ENCODE measurements at places on chromosomes 2 and 18.

- peak; percentile 73 for DNase-seq
Measured at GRCh38 chr2:218898109-218898878, 17.6 kb downstream of the WNT10A start.

GRCh38 chr2:143936538-143936847 lies 583.4 kb downstream of the ZEB2 start:
- no peak for DNase-seq

DNA sequence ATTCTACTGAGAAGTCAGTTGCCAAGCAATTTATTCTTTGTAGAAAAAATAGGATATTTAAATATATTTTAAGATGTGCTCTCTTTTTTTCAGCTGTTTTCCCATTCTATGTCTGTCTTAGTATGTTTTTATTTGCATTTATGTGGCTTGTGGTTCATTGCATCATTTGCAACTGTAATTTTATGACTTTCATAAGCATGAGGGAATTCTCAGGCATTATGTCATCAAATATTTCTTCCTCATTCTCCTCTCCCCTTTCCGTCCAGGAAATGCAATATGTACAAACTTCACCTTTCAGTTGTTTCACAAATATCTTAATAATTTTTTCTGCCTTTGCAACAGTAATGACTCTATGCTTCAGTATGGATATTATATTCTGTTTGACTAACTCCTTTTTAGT lies 560.2 kb upstream of the LRATD1 start:
- DNase-seq = no peak

DNA sequence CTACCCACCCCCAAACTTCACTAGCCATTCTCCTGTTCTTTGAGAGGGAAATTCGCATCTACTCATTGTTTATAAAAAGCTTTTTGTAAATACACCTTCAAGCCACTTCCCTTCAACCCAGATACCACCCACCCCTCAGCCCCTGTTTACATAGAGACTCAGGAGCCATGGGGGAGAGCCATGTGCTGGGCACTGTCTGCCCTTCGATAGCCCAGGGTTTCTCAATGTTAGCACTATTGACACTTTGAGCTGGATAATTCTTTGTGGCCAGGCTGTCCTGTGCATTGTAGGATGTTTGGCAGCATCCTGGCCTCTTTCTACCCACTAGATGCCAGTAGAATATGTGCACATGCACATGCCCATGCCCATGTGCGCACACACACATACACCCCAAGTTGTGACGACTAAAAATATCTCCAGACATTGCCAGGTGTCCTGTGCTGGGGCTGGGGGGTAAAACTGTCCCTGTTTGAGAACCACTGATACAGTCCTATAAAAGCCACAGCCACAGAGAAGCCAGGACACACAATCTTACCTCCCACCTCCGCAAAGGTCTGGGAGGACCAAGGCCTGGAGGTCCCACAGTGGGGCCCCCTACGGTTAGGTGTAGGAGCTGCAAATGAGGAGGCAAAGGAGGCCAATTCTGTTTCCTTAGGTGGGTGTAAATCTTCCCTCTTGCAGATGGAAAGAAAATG lies 44.5 kb upstream of the ASPRV1 start:
- DNase-seq = no peak

DNA sequence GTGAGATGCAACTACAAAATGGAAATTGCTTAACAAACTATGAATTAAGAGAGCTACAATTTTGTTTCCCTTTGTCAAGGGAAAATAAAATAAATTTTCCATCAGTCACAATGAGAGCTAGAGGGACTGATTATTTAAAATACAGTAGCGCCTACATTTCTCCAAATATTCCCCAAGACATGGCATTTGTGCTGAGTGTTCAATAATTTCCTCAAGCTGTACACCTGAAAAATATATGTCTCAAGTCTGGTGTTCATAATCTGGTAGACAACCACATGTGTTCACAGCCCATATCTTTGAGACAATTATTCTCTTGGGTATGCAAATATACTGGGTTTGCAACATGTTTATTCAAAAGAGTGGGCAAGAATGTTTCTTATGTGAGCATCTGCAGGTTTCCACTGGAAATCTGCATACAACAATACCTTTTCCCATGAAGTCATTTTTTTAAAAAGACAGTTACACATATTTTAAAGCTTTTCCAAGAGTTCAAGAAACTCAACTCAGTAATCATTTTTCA lies 240.1 kb upstream of the VRK2 start:
- no peak for DNase-seq

DNA sequence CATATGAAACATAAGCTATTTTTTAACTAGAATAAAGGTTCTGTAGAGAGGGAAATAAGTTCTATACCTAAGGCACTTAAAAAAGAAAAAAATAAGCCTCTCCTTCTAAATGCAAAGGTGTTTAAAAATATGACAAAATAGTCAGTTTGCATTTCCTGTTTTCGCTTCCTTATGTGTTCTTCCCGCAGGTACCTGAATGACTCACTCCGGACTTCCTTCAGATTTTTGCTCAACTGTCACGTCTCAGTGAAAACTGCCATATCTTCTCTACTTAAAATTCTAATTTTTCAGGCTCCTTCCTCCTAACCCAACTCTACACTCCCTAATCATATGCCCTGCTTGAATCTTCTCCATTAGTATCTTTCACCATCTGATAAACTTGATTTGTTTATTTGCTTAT lies 1333.1 kb downstream of the LRP1B start:
- no peak for DNase-seq

GRCh38 chr2:71849111-71849510 lies 298.6 kb downstream of the CYP26B1 start:
- no peak for DNase-seq

DNA sequence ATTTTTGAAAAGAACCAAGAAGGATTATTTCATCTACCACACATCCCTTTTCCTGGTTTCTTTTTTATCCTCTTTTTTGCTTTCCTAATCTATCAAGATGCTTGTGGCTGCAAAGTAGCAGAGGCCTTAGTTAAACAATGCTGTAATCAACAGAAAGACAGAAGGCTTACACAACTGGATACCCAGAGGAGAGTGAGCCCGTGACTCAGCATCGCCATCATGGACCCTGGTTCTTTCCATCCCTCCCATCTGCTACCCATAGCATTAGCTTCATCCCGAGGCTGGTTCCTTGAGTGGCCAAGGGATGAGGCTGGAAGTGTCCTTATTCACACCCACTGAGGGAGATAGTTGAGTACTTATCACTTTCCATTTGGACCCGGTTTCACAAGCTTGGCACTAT lies 7.5 kb upstream of the HAAO start:
- DNase-seq = no peak

GRCh38 chr18:52730972-52731619 lies 391.1 kb downstream of the DCC start:
- DNase-seq = no peak

GRCh38 chr2:125095826-125096225 lies 1070.7 kb downstream of the CNTNAP5 start:
- no peak for DNase-seq

- no peak for DNase-seq
Measured at GRCh38 chr2:160970052-160970965, 189.9 kb upstream of the TANK start.

GRCh38 chr2:19844750-19845149 lies 57.0 kb downstream of the TTC32 start:
- DNase-seq = no peak

DNA sequence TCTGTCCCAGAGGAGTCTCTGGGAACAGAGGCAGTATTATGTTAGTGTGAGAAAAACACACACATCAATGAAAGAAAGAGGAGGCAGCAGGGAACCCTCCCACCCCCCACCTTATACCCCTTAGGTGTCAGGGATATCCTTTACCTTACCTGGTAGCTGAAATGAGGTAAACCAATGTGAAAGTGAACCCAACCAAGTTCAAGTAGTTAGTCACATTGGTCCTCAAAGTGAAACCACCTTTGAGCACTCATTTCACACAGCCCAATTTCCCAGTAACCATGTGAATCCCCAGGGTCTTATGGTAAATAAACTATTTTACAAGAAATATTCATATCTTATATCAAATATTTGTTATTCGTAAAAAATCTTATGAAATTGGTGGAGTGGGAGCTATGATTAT lies 377.8 kb downstream of the LRATD1 start:
- no peak for DNase-seq

GRCh38 chr2:71588497-71589170 lies 135.3 kb downstream of the DYSF start:
- DNase-seq = no peak

GRCh38 chr2:101076581-101076980 lies 74.5 kb downstream of the RPL31 start:
- no peak for DNase-seq

DNA sequence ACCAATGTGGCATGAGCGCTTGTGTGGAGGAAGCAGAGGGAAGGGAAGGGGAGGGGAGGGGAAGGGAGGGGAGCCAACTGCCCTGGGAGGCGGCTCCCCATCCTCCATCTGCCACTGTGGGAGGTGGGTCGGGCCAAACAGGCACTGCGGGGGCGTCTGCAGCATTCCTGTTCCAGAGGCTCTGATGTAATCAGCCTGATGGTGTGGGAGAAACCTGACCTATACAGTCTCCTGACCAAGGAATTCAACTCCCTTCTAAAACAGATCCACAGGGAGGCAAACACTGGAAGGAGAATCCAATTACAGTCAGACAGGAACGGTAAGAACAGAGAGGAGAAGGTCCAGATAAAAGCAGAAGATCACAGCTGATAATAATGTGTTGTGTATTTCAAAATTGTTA lies 88.8 kb downstream of the CD8B2 start:
- no peak for DNase-seq

GRCh38 chr18:55585920-55586561 lies 2.0 kb downstream of the TCF4 start:
- no peak for DNase-seq
